ENCODE measurements at places on chromosomes 2 and 18.

DNA sequence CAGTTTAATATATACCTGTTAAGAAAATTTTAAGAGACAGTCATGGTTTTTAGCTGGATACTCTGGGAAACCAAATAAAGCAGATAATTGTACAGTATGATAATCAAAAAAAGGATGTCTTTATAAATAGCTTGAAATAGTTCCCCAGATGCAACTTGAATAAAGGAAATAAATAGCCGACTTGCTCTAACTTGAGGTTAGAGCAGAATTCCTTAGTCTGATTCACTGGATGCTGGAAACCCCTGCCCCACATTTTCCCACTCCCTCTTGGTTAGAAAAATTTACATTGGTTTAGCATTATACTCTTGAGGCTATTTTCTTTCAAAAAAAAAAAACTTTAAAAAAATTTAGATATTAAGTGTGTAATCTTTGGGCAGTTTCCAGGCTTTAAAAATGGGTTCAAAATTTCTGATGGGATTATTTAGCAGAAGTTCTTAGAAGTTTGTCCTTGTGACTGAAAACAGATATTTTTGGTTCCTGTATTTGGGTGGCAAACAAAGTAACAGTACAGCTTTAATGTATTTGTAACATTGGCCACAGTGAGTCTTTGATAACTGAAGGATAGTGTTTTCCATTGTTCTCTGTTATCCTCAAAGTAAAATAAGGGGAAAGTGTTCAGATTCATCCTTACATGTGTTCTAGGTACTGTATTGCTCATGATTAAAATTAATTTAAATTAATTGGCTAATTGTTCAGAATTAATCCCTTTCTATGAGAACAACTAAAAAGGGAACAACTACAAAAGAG is 39.6 kb downstream of the ITGAV start:
- no peak for DNase-seq

DNA sequence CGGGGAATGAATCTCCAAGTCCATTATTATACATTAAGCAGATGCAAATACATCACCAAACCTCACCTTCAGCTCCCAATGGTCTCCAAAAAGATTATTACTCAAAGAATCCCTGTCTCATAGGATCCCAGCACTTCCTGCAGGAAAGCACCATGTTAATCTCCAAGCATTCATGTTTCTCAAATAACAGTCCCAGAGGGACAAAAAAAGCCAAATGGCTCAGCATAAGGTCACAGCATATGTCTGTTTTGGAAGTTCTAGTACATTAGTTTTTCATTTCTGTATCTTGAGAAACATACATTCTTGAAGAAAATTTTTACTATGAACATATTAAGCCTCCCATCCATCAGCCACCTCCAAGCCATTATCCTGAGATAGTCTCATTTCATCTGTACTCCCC is 103.3 kb downstream of the METTL4 start:
- DNase-seq, result no peak

DNA sequence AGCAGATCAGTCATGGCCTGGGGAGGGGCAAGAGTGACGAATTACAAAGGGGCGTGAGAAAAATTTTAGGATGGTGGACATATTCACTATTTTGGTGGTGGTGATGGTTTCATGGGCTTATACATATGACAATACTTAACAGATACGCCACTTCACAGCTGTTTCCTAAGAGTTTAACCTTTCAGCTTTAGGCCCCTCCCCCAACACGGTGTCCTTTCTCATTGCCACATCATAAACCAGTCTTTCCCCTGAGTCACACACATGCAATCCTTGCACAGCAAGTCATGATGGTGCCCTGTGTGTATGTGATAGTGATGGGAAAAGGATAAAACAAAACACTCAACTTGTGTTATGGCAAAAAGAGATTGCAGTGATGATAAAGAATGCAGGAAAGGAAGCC is 47.6 kb upstream of the IL1R1 start:
- DNase-seq, result no peak

DNA sequence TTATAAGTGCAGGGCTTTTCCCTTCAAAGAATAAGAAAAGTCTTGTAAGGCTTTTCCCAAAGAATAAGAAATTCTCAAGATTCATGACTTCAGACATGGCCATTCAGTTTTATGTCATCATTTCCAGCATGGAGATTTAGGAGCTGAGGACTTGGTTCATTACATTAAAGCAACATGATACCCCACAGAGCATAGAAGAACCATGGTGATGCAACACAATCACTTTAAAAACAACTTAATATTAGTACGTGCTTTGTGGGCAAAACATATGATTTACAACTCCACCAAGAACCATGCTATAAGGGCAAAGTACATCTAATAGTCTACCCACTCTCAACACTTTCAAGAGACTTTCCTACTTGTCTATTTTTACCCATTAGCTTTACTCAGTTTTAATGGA is 214.4 kb downstream of the SRBD1 start:
- DNase-seq, result no peak

- DNase-seq, result no peak
Measured at GRCh38 chr2:44010266-44010665, 14.5 kb upstream of the LRPPRC start.

DNA sequence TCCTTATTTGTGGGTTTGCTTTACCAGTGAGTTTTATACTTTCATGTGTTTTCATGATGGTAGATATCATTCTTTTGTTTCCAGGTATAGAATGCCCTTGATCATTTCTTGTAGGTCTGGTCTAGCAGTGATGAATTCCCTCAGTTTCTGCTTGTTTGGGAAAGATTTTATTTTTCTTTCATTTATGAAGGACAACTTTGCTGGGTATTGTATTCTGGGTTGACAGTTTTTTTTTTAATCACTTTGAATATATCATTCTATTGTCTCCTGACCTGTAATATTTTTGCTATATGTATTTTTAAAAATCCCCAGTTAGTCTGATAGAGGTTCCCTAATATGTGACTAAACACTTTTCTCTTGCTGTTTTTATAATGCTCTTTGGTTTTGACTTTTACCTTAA is 58.3 kb upstream of the GALNT3 start:
- no peak for DNase-seq

GRCh38 chr18:10405816-10406663 is 48.4 kb upstream of the APCDD1 start:
- DNase-seq, result no peak

- DNase-seq, result no peak
Measured at GRCh38 chr2:122514451-122514996, 759.1 kb downstream of the TSN start.

DNA sequence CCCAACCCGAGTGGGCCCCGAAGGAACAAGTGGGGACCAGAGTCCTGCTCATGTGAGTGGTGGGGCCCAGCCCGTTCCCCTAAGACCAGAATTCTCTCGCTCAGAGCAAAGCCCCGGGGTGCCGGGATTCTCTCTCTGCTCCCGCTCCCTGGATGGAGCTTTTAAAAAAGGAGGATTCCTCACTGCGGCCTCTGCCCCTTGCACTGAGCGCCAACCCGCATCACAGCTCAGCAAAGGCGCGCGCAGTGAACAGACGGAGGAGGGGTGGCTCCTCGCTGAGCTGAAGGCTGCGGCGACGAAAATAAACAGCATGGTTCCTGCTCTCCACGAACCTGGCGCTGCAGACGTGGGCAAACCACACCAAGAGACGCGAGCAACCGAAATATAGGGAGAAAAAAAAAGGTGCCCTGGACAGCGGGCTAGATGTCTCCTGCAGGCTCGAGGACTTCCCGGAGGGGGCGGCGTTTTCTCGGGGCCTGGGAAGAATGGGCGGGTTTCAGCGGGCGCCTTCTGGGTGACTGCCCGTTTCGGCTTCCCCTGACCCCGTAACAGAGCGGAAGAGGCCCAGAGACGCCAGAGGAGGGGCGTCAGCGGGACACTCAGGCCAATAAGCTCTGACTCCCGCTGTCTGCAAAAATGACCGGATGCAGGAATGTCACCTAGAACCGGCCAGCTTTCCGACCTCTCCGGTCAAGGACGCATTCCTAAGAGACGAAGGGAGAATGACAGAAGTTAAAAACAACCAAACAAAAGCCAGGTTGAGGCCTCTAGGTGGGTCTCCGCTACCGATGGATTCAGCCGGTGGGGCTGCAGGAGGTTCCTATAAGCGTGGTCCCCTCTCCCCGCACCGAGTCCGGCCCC is 819 bp upstream of the KLF11 start:
- peak; percentile 47 for DNase-seq
